M059J (cell line): ENCODE measurements at places on chromosomes 3 and 15.

- peak; percentile 84 for DNase-seq
Measured at GRCh38 chr3:11544412-11545181, 99.1 kb downstream of the VGLL4 start.

- no peak for DNase-seq
Measured at GRCh38 chr3:127754411-127755304, 67.7 kb downstream of the MGLL start.

DNA sequence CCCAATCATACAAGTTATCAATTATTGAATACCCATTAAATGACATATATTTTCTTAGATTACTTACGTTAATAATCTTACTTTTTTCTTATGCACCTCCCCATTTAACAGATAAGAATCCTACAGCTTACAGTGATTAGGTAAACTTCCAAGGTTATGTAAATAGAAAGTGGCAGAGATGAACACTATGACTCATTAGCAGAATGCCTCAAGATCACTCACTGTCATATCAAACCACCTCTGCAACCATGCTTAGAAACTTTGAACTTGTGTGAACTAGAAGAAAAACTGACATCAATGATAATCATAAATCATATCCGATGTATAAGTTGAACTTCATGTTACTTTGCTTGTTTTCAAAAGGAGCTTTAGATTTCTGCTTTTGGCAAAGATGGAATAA, 911.6 kb upstream of the ARPP21 start:
- DNase-seq = no peak

DNA sequence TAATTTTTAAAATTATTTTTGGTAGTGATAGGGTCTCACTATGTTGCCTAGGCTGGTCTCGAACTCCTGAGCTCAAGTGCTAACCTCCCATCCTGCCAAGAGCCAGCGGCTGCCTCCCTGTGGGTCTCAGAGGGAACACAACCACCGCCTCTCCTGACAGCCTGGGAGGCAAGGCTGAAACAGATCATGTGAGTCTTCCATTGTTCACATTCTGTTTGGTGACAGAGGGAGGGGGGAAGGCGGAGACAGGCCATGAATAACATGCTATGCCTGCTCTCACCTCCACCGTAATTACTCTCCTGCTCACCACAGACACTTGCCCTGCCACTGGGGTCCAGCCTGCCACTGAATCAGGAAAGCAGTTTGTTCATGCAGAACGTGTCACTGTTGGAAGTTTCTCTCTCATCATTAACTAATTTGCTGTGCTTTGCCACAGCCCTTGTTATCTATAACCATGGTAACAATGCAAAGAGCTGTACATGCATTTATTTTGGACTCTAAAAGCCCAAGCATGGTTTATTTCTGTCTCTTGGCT, 78.4 kb upstream of the RASGRF1 start:
- peak; percentile 47 for DNase-seq

- DNase-seq = no peak
Measured at GRCh38 chr15:101411581-101411980, 77.9 kb downstream of the PCSK6 start.

GRCh38 chr15:86608461-86609205, 529.0 kb downstream of the AGBL1 start:
- peak; percentile 37 for DNase-seq

GRCh38 chr3:127157171-127157828, 35.6 kb upstream of the PRR23E start:
- DNase-seq = no peak

GRCh38 chr3:51982352-51982837, 940 bp upstream of the ACY1 start:
- DNase-seq = peak; percentile 49

DNA sequence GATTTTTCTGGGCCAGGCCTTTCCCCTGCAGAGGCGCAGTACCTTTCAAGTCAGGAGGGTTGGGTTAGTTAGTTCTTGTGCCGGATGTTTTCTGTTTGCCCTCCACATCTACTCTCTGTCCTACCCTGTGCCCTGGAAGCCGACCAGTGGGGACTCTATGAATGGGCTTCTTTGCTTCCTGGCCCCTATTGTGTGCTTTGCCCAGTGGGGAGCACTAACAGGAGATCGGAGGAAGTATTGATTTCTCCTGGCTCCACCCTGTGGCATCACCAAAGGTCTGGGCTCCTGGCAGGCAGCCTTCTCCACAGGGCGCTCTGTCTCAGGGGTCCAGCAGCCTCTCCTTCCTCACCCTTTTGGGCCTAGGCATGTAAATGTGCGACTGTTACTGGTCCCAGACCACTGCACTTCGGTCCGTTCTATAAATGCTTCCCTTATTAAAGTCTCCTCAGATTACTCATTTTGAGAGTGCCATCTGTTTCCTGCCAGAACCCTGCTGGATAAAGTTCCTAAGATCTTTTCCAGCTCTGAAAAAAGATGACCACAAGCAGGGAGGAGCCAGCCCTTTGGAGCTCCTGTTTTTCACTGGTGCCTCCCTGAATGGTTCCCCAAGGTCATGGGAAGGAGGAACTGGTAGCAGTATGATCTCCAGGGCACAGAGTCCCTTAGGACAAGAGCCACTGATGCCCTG, 44.5 kb downstream of the CTDSPL start:
- peak; percentile 10 for DNase-seq

- peak; percentile 79 for DNase-seq
Measured at GRCh38 chr3:5013021-5013906, 34.0 kb downstream of the BHLHE40 start.

DNA sequence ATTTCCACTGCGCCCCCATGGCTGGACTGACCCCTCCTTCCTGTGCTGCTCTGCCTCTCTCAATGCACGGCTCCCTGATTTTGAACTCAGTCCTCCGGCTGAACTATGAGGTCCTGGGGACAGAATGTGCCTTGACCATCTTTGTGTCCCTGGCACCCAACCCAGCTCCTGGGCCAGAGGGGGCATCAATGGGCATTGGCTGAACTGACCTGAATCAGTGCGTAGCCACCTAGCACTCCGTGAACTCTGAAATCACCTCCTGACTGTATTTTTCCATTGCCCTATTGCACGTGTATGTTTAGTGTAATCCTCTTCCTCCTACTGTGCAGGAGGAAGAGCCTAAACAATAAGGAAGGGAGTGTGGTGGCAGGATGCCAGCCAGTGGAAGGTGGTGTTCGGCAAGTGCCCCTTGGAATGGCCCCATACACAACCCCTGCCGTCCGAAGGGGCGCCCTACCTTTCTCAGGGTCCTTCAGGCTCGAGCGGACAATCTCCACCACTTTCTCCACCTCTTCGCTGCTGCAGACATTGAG, 33.5 kb downstream of the BDH1 start:
- DNase-seq = no peak

DNA sequence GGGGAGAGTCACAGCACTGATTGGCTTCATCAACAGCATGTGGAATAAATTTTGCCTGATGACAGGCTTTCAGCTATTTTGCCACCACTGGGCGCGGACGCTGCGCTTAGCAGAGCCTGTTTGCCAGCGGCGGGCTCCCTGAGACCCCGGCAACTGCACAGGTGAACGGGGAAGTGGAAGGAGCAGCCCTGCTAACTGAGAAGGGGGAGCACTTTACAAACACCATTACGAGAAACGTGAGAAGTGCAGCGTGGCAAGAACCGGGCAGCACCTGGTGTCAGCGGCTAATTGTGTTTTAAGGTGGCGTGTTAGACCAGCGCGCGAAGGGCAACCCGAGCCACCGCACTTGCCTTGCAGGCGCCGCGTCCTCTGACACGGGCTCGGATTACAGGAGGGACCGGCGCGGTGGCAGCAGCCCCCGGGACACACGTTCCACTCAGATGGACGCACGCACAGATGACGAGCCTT, 307.8 kb upstream of the ARRDC4 start:
- DNase-seq = no peak

- DNase-seq = peak; percentile 9
Measured at GRCh38 chr3:164640591-164640990, 437.7 kb downstream of the SI start.

DNA sequence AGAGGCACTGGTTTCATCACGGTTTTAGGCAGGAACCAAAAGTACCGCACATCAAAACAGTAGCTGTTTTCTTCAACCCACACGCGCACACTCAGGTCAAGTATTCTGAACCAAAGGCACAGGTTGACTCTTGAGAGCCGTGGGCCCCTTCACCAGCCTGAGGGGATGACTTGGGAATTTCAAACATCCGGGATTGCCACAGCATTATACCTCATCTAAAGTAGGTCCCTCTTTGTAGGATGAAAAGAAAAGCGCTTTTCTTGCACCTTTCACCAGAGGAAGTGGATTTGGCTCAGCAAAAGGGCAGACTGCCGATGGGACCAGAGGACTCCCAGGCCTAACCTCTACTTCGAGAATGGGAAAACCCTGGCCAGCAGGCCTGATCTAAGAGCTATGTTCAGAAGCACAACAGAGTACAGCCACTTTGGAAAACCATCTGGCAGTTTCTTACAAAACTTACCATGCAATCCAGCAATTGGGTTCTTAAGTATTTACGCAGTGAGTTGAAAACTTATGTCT, 88.2 kb upstream of the PROK2 start:
- peak; percentile 0 for DNase-seq

DNA sequence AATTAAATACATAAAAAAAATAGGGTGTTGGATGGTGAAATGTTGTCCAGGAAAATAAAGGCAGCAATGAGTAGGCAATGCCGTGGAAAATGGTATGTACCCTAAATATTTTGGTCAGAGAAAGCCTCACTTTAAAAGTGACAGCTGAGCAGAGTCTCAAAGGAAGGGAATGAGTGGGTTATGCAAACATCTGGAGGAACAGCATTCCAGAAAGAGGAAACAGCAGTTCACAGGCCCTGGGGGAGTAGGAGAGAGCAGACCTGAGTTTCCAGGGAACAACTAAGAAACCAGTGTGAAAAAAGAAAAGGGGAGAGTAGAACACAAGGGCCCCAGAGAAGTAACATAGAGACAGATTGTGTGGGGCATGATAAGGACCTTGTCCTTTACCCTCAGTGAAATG, 230.0 kb upstream of the CNTN3 start:
- no peak for DNase-seq

- DNase-seq = peak; percentile 74
Measured at GRCh38 chr3:148036331-148036876, 627.2 kb downstream of the ZIC1 start.

DNA sequence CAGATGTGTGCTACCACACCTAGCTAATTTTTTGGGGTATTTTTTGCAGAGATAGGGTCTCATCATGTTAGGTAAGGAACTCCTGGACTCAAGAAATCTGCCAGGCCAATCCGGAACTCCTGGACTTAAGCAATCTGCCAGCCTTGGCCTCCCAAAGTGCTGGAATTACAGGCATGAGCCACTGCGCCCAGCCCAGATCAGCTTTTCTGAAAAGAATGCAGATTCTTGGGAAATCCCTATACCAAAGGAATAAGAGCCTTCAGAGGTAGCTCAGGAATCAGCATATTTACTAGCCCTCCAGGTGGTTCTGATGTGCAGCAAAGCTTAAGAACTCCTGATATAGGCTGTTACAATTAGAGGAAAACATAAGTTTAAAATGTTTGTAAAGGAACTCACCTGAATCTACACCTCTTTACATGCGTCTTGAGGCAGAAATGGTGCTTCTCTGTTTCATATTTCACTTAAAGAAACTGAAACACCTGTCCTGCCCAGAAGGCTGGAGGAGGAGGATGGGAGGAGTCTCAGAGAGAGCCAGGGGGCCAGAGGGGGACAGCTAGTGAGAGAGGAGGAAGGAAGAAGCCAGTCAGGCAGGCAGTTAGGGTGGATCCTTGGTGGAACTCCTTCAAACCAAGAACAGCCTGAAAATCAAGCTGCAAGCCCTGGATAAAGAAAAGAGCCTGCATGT, at the start of gene XCR1:
XCR1 (minus strand) TSS at position 463 of the 685 bp plus-strand sequence. CDS start 5,536 bp downstream, outside the sequence.
- no peak for DNase-seq

DNA sequence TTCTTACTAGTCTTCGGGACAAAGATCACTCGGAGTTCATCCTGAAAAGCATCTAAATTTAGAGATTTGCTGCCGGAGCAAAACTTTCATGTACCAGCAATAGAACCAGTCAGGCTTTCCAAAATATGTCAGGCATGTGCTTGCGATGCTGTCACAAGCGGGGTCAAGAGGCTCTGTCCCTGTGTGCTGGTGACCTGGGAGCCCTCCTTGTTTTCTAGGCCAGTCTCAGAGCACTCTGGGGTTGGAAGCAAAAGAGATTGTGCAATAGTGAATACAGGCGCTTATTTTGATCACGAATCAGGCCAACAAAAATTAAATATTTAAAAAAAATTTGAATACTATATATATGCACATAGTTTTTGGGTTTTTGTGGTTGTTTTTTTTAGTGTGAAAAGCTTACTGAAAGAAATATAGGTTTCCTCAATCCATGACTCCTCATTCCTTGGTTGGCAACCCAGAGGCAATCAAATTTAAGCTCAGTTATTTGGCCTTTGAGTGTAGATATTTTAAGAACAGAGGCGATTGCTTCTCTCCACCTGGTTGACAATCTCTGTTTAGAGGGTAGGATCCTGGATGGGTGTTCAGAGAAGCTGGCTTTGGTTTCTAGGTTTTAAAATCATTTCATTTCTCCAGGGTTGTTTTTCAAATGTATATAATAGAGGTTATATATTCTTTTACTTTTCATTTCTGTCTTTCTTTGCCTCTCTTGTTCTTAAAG, 8.4 kb upstream of the KLHL24 start:
- DNase-seq = no peak

DNA sequence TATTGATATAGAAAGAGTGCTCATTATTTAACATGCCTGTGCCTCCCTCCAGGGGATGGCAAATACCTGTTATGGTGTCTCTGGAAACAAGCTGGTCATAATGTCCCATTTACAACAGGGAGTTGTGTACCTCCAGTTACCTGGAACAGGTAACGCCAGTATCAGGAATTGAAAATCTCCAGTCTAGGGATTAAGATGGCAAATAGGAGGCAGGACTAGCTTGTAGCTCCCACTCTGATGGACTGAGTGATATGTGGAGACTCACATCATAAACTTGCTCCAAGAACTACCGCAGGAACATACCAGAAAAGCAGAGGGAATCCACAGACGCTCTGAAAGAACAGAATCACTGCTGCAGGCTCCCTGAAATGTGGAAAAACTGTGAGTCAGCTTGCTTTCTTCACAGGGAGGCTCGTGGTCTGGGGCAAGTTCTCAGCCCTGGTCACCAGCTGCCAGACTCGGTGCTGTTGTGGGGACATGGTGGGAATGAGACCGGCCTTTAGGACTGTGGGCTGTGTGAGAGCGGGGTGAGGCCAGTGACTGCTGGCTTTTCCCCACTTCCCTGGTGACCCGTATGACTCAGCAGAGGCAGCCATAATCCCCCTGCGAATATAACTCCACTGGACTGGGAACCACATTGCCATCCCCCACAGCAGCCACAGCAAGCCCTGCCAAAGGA, 97.4 kb downstream of the KCNAB1 start:
- DNase-seq = peak; percentile 81

DNA sequence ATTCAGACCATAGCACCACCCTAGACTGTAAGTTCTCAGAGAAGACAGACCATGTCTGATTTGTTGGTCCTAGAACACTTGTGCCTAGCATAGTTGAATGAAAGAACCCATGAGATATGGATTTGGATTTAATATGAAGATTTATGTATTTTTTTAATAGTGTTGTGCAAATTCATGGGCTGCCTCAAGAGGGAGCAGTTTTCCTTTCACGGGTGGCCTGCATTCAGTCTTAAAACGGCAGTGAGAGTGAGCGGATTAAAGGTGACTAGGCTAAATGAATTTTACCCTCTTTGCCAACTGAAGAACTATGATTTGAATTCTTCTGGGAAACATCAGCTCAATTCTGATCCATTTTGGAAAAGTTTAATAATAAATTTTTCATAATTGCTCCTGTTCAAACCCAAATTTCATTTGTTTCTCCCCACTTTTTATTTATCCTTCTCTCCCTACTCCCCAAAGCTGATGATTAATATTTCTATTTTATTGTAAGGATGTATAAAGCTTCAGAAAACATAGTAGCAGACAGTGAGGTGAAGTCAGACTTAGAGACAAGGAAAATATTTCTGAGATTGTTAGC, 67.3 kb downstream of the MORC1 start:
- DNase-seq = peak; percentile 24
